Fibroblast of villous mesenchyme (primary cell): ENCODE measurements at places on chromosomes 5 and 9.

GRCh38 chr9:22373636-22374035 is 73.0 kb upstream of the DMRTA1 start:
- no peak for DNase-seq

DNA sequence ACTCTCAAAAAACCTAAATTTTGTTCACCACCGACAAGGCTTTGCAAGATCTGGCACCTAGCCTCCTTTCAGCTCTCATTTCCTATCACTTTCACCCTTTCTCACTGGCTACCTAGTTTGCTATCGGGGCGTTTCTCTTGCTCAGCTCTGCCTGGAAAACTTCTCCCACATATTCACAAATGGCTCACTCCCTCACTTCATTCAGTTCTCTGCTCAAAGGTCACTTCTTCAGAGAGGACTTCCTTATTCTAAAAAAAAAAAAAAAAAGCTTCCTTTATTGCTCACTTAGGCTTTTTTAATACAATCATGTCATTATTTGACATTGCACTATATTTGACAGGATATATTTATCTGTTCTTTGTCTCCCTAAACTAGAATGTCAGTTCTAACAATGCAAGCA is 2.1 kb upstream of the SLC25A46 start:
- DNase-seq, result no peak

DNA sequence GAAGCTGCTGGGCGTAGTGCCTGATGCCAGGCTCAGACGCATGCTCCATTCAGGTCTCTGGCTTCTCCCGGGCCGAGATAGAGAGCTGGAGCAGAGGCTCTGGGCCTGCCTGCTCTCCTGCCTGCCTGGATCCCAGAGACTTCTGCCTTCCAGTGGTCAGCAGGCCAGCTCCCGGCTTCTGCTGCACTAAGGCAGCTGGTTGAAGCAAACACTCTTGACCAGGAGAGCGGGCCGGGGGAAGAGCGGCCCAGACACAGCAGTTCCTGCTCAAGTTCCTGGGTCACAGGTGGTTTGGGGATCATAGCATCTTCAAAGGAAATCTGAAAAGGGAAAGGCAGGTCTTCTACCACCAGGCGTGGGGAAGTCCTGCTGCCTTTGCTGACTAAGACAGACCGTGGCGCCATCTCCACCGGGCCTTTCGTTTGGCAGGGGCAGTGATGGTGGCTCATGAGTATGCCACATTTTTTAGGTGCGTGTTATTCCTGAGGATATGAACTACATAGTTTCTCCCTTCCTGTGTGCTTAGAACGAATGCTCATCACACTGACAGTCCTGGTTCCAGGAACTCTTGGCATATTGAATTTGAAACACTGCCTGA is 31.1 kb downstream of the AK8 start:
- no peak for DNase-seq

GRCh38 chr5:144142139-144142823 is 28.2 kb downstream of the YIPF5 start:
- DNase-seq, result peak; percentile 61

DNA sequence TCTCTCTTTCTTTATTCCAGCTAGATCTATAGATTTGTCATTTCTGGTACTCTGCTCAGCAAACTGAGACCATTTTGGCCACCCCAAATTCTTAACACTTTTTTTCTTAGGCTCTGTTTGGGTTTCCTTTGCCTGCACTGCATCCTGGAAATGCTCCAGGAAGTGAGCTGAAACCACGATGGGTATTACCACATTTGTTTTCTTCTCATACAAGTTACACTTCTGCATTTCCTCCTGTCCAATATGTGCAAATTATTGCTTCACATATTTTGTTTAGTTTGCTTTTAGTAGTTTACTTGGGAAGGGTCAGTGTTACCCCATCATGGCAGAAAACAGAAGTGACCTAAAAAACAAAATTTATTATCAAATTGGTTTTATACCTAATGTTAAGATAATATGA is 498.6 kb upstream of the GRIN3A start:
- DNase-seq, result no peak

DNA sequence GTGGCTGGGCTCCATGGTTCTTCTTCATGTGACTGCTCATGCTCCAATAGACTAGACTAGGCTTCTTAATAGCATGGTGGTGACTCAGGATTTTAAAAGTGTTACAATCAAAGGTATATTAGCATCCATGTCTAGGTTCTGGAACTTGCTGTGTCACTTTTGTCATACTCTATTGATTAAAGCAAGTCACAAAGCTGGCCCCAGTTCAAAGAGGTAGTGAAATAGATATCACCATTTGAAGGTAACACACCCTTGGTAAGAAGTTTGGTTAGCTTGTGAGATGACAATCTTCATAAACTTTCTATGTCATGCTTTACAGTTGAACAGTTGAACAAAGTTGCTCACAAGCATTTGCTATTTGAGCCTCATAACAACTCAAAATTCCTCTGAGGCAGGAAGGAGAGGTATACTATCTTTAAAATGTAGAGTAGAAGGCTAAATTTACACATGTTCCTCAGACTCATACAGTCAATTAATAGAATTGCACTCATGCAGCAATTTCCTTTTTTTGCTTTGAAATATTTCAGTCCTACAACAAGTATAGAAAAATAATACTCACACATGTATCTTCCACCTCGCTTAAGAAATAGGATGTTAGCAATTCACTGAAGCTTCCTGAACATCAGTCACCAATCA is 56.8 kb upstream of the TMEM252 start:
- DNase-seq, result no peak

GRCh38 chr5:166370928-166371690 is 1920.3 kb upstream of the WWC1 start:
- peak; percentile 62 for DNase-seq

DNA sequence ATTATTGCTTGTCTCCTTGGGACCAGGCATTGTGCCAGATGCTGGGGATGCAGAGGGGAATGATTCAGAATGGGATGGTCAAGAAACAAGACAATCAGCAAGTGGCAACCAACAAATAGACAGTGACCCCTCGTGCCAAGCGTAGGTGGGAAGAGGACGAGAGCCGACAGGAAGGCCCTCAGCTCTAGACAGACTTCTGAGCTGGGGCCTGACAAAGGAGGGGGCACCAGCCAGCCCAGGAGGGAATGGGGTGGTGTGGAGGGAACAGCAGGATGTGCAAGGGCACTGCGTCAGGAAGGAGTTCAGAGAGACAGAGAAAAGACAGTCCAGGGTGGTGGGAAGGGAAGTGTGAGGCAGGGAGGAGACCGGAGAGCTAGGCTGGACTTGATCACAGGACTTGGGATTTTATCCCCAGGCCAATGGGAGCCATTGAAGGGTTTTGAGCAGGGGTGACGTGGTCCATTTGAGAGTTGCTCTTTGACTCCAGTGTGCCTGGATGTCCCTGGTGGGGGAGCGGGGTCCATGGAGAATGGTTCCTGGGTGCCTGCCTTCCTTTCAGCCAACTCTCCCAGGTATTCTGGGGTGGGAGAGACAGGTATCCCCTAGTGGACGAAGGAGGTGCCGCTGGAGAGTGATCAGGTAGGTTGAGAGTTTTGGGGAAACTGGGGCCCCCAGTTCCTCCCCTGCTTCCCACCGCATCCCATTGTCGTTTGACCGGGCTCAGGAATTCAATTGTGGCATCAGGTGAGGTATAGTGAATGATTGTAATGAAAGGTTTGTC is 79.3 kb upstream of the ZNF618 start:
- DNase-seq, result no peak

DNA sequence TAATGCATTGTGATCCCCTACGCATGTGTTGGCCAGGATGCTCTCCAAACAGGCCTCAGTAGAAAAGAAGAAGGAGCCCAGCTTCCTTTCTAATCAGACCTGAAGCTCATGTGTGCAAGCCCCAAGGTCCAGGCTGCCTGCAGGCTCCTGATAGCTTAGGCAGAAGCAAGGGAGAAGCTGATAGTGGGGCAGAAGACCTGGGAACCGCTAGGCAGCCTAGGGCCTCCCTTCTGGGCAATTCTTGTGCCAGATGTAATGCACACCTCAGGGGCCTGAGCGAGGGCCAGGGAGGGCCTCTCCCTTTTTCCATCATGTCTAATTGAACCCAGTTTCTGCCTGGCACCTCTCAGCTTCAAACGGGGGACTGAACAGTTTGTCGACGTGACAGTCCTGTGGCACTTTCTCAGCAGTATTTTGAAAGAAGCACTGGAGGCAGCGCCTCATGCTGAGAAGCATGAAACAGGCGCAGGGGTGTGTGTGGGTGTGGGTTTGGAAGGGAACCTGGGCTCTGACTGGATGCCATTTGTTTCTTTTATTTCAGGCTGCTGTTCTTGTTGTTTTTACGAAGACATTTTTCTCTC is 212.8 kb downstream of the PIK3R1 start:
- DNase-seq, result no peak
